ENCODE measurements at places on chromosomes 7 and 10.

DNA sequence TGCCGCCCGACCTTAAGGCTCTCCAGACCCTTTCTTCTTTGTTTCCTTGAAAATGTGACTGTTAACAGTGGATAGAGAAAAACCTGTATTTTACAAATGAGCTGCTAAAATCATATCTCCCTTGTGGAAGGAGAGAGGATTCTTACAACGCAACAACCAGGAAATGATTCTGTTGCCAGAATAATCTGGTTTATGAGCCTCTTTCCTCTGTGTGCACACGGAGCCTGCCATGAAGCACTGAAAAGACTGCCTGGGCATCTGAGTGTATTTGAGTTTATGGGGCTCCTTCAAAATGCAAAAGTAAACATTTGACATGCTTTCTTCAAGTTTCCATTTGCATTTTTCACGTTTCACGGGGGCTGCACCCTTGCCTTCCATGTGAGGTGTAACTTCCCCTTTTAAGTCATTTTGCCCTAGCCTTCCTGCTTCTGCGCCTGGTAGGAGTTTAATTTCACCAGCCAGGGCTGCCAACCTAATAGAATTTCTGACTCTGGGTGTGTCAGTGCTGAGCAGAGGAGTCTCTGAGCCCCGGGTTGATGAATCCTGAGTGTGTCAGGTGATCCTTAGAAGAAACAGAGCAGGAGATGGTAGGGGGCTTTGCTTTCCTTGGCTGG, 101.2 kb downstream of the GRB10 start:
- DNase-seq: no peak

GRCh38 chr10:60803865-60804264, 25.6 kb downstream of the CDK1 start:
- no peak for DNase-seq

- DNase-seq: no peak
These were observed 350.9 kb downstream of the ANKRD30A start for GRCh38 chr10:37476285-37476684.

GRCh38 chr10:90484518-90484917, 373.3 kb downstream of the HTR7 start:
- DNase-seq: no peak

- DNase-seq: no peak
These were observed 44.2 kb downstream of the ZMIZ1 start for GRCh38 chr10:79112881-79113431.

GRCh38 chr7:43148161-43148731, 35.8 kb downstream of the HECW1 start:
- DNase-seq: no peak

GRCh38 chr7:66138994-66139752, 24.5 kb downstream of the CRCP start:
- no peak for DNase-seq

DNA sequence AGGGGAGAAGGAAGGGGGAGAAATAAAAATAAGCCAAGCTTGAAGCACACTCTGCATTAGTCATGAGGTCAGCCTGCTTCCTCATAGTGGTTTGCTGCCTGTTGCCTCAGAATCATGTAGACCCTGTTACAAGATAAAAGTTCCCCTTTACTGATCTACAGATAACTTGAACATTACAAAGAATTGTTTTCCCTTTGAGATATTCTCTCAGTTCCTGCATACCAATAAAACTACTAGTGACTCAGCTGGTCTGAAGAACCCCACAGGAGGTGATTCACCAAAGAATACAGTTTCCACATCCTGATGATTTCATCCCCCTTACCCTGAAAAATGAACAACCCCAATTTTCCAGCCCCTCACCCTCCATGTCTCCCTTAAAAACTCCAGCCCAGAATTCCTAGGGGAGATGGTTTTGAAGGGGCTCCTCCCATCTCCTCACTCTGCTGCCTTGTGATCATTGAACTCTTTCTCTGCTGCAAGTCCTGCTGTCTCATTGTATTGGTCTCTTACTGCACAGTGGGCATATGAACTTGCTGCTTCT, 31.5 kb upstream of the NRP1 start:
- no peak for DNase-seq

DNA sequence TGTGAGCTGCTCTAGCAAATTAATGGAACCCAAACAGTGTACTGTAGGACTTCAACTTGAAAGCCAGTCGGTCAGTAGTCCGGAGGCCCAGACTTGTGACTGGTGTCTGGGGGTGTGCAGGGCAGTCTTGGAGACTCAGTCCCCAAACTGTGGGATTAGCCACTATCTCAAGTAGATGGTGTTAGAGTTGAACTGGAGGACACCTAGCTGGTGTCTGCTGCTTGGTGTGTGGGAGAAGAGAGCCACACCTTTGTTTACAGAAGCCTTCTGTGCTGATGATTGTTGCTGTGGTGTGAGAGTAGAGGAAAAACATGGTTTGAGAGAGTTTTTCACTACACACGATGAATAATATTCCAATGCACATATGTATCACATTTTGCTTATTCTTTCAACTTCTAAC, 47.4 kb downstream of the CUL2 start:
- no peak for DNase-seq

GRCh38 chr7:138008588-138009349, 6.9 kb upstream of the CREB3L2 start:
- DNase-seq: no peak

- DNase-seq: no peak
These were observed 107.7 kb upstream of the ANK3 start for GRCh38 chr10:60497364-60497763.

- no peak for DNase-seq
These were observed 187.4 kb upstream of the TMEM72 start for GRCh38 chr10:44723619-44724325.

DNA sequence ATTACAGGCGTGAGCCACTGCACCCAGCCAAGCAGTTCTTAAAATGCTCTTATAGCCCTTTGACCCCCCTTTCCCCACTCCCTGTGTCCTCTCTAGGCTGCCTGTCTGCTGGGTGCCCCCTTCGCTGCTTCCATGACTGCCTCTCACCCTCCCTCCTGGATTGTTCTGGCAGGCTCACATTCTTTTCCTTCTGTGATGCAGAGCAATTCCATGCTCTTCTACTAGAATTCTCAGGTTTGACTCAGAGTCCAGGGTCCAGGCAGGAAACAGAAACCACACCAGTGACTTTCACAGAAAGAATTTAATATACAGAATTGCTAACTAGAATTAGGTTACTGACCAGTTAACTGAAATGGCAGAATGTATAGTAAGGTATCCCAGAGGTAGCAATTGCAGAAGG, 244.8 kb downstream of the BAMBI start:
- no peak for DNase-seq

DNA sequence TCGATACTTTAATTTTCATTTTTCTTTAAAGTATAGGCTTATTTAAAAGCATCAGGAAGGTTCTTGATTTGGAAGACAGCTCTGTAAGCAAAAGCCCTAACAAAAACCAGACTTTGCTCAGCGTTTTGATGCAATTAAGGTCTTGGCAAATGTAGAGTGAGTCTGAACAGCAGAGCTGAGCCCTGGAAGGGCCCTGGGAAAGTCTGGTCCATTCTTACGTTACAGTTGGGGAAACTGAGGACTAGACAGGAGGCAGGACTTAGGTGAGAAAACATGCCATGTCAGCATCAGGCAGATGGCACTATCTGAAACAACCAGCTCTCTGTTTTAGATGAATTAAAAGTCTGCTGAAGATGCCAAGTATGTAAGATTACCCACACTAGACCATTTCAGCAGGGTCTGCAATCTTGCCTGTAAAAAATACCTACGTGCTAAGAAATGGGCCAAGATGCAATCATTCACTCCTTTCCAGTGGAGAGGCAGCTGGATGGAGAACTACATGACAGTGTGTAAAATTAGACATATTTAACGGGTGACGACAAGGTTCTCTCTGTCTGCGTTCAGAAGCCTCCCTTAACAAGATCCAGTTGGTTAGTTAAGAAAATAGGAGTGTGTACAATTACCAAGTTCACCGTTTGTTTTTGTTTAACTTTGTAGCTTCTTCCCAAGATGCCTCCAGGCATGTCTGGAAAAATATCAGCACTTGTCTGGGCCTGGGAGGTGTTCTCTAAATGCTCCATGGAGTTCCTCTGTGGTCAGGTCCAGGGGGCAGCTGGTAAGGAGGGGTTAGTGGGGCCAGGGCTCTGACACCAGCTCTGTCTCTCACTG, 502.3 kb upstream of the ZMIZ1 start:
- DNase-seq: no peak

GRCh38 chr7:27237735-27238334, 4.8 kb upstream of the EVX1 start:
- no peak for DNase-seq

DNA sequence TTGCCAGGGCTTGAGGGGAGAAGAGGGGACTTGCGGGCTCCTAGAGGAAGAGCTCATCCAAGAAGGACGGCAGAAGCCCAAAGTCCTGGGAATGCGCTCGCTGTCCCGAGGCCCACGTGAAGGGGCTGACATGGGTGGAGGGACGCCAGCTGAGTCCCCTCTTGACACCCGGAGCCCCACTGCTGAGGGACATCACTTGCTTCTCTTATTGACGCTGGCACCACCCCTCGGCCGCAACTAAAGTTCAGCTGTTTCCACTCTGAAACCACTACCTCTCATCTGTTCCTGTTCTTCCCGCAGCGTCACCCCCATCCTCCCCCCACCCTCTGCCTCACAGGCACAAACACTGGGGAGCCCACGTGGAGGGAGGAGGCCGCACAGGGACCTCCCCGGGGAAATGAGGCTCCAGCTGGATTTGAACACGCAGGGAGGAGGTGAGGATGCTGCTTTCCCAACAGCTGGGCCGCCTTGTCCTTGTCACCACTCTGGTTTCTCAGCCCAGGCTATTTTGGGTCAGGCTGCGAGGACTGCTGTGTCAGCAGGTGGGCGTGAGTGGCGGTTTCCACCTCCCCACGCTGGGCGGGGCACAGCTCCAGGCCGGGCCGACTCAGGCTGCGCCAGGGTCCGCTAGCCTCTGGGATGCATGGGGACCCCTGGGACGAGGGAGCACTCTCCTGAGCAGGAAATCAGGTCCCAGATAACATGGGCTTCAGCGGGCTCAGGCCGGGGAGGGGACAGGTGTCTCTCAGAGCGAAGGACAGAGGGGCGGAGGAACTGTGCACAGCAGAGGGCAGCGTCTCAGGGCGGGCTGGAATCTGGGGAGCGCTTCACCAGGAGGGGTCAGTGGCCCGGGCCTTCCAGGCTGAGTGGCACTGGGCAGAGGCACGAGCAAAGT, 156.3 kb downstream of the ZNF248 start:
- DNase-seq: no peak

DNA sequence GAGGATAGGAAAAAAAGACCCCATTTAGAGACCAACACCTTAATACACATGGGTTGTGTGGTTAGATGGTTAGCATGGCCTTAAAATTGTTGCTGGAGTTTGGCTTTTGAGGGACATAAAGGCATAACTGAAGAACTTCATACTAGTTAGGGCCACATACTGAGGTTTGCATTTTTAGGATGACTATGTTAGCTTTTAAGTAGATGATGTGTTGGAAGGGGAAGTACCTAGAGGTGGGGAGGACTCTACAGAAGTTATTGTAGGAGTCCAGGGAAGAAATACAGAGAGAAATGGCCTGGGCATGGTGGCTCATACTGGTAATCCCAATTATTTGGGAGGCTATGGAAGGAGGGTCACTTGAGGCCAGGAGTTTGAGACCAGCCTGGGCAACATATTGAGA, 40.5 kb downstream of the ENTPD1 start:
- DNase-seq: no peak

DNA sequence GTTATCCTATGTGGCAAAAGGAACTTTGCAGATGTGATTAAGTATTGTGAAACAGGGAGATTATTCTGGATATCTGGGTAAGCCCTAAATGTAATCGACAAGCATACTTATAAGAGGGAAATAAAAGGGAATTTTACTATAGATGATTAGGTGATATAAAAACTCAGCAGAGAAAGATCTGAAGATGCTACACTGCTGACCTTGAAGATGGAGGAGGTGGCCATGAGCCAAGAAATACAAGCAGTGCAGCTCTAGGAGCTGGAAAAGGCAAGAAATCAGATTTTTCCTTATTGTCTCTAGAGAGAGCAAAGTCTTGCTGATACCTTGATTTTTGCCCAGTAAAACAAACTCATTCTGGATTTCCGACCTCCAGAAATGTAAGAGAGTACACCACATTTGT, 67.7 kb downstream of the BRAF start:
- DNase-seq: no peak

DNA sequence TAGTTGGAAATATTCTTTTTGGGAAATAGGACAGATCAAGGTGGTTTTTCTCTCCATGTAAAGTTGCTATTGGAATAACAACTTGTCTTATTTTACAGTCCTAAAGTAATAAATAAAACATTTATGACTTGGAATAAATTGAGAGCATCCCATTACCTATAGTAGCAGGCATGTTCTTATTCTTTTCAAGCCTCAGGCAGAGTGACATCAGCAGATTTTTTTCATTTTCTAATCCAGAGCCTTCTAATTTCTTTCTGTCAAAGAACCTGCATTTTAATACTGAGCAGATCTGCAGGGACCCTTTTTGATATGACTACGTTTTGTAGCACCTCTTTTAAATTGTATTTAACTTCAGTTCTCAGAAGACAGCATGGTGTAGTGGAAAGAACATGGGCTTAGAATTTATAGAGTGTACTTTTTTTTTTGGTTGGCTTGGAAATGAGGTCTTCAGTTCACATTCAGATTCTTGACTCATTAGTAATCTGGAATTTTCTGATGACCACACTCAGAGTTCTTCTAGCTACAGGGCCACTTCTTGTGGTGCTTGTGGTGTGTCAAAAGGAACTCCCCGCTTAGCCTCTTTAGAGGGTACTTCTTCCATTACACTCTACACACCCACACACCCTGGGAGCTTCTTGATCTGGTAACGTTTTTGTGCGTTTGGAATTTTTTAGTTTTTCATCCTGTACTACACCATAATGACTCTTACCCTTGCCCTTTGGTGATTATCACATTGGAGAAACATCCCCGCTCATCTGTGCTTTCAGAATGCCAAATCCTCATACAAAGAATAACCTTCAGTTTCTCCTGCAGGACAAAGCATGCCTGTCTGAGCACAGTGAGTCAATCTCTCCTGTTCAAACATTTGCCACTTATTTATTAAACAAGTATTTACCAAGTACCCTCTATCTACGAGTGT, 34.6 kb downstream of the AGK start:
- DNase-seq: no peak

DNA sequence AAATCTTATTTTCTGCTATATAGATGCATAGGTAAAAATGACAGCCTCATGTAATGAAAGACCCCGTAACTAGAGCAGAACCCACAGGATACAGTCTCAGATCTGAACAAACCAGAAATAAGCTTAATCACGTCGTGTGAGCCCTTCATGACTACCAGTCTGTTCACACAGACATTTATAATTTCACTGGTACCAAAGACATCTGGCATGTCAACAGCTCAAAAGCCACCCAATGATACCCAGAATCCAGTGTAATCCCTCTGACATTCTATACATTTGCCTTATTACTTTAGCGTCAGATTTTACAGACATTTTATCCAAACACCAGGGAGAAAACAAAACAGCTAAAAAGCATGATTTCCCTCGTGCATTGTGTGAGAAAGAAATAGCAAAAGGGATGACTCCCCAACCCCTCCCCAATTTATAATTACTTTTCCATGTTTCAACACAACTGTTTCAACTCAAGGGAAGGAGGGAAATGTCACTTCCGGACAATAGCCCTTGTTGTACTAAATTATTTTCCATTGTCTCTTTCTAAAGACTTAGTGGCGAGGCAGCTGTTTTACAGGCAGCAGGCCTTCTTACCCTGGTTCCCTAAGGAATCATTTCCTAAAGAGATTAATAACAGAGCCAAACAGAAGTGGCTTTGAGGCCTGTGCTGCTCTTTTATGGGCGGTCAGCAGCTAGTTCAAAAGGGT, 33.2 kb downstream of the DOCK4 start:
- DNase-seq: peak; percentile 33

Measured in D721Med (cell line).